ENCODE measurements at places on chromosomes 1 and 21. TPM values are rescaled to one million over a fixed set of nuclear protein-coding genes. Genes with fewer than 3 reads are reported as not detected.

- no peak for DNase-seq
These were observed 458.3 kb upstream of the ADAMTS5 start for GRCh38 chr21:27425172-27425571.

DNA sequence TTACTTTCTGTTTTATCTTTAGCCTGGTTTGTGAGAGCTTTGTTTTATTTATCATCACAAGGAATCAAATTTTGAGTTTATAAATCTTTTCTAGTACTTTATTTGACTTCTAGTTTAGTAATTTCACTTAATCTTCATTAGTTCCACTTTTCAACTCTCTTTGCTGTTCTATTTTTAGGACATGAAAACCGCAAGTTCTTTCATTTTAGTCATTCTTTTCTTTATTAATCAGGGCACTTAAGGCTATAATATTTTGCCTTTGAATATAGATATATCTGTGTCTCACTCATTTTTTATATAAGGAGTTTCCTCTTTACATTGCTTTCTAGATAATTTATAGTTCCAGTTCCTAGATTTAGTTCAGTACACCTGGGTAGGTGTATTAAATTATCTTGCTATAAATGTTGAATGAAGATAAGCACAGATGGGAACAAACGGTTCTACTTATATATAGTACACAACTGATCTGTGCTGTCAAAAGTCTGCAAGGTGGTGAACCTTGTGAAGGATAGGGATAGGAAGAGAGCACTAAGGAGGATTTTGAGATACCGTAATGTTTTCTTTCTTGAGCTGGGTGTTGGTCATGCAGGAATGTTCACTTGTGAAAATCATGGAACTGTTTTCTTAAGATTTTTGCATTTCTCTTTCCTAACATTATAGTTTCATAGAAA, 402.3 kb downstream of the RYR2 start:
- DNase-seq, result no peak

The NR5A2 gene
- not detected for total RNA-seq

The HRNR gene
- not detected for total RNA-seq

The RGL1 gene
- 1.2 TPM for total RNA-seq
